NCI-H1930 (cell line): ENCODE measurements at places on chromosomes 16 and 17.

GRCh38 chr17:73465953-73466230 is 154.1 kb upstream of the CDC42EP4 start:
- DNase-seq = no peak

GRCh38 chr17:72839131-72839725 is 253.3 kb downstream of the SLC39A11 start:
- no peak for DNase-seq

- DNase-seq = no peak
Measured at GRCh38 chr16:11780991-11781680, 15.9 kb downstream of the ZC3H7A start.

- DNase-seq = no peak
Measured at GRCh38 chr17:81684442-81684911, 666 bp downstream of the HGS start.
